Lung (tissue), 17 donors: ENCODE measurements at places on chromosomes 4 and X. TPM values are rescaled to one million over a fixed set of nuclear protein-coding genes. Genes with fewer than 3 reads are reported as not detected.

GRCh38 chr4:121741751-121742150 is 23.2 kb downstream of the SMIM43 start:
- H3K4me1 ChIP-seq = peaks cover 31% of the 10 kb centered on the region
- H3K4me3 ChIP-seq = no peak overlapping the region
- no peak overlapping the region for H3K27ac ChIP-seq
- no peaks in the 10 kb centered on the region for H3K36me3 ChIP-seq
- peak; percentile 71 for DNase-seq

GRCh38 chrX:17590892-17591740 is 146.2 kb upstream of the SCML1 start:
- peaks cover 22% of the 10 kb centered on the region for H3K27me3 ChIP-seq
- H3K4me3 ChIP-seq = no peak overlapping the region
- H3K27ac ChIP-seq = no peak overlapping the region

DNA sequence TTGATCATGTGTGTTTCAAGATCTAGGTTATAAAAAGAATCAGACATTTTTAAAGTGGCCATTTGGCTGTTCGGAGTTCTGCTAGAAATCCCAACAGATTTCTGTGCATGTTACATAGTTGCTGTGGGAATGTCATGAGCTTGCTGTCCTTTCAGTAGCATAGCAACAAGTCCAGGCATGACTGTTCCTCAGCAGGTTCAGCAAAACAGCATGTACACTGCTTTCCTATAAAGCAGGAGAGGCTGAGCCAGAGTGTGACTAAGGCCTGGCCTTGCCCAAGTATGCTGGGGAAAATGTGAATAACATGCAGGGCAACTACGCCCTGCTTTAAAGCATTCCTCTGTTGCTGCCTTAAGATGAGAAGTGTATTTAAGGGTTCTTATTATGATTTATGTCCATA is 217.1 kb upstream of the SMIM31 start:
- H3K27ac ChIP-seq = no peak overlapping the region
- peaks cover 5% of the 10 kb centered on the region for H3K4me1 ChIP-seq
- H3K27me3 ChIP-seq = no peaks in the 10 kb centered on the region
- peak; percentile 9 for DNase-seq
- H3K36me3 ChIP-seq = no peaks in the 10 kb centered on the region

GRCh38 chr4:10097906-10098779 is 18.5 kb downstream of the WDR1 start:
- DNase-seq = no peak
- H3K4me3 ChIP-seq = no peak overlapping the region
- H3K4me1 ChIP-seq = peaks cover 31% of the 10 kb centered on the region
- H3K36me3 ChIP-seq = peaks cover 35% of the 10 kb centered on the region

GRCh38 chr4:59945716-59946115 is 1254.4 kb upstream of the ADGRL3 start:
- H3K27ac ChIP-seq = no peak overlapping the region
- no peak for DNase-seq
- H3K4me1 ChIP-seq = no peaks in the 10 kb centered on the region
- no peak overlapping the region for H3K4me3 ChIP-seq
- no peaks in the 10 kb centered on the region for H3K36me3 ChIP-seq

DNA sequence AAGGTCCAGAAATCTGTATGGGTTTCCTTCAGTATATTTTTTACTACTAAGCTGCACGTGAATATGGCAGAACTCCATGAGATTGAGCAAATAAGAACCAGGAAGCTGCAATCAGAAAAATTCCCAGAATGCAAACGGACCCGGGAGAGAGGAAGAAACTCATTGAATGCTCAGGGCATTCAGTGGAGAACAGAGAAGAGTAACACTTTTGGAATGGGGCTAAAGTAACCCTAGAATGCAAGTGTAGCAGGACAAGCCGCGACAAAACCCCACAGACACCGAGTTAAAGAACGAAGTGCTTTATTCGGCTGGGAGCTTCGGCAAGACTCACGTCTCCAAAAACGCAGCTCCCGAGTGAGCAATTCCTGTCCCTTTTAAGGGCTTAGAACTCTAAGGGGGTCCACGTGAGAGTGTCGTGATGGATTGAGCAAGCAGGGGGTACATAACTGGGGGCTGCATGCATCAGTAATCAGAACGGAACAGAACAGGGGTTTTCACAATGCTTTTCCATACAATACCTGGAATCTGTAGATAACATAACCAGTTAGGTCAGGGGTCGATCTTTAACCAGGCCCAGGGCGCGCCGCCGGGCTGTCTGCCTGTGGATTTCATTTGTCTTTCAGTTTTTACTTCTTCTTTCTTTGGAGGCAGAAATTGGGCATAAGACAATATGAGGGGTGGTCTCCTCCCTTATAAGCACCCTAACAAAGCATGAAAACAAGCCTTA is 56.4 kb downstream of the RAB28 start:
- H3K27me3 ChIP-seq = no peaks in the 10 kb centered on the region
- no peak overlapping the region for H3K27ac ChIP-seq
- H3K36me3 ChIP-seq = no peaks in the 10 kb centered on the region

DNA sequence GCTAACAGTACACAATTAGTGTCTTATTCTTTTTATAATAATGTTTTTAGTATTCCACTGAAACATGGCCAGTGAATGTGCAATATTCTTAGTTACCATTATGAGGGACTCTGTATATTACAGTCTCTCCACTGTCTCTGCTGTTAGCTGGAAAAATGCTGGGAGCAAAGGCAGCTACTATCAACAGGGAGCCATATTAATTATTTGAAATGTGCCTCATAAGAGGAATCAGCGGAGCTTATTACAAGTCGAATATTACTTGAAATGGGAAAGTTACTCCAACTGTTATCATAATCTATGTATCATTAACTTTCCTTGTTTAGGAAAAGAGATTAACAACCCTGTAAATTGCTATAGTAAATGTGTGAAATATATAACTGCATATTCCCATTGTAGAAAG is 612.0 kb downstream of the ADGRL3 start:
- no peaks in the 10 kb centered on the region for H3K27me3 ChIP-seq
- no peaks in the 10 kb centered on the region for H3K36me3 ChIP-seq
- no peak for DNase-seq
- H3K4me1 ChIP-seq = no peaks in the 10 kb centered on the region
- no peak overlapping the region for H3K27ac ChIP-seq

- DNase-seq = no peak
- H3K36me3 ChIP-seq = no peaks in the 10 kb centered on the region
- H3K4me1 ChIP-seq = peaks cover 14% of the 10 kb centered on the region
- no peak overlapping the region for H3K27ac ChIP-seq
- no peaks in the 10 kb centered on the region for H3K27me3 ChIP-seq
- H3K4me3 ChIP-seq = no peak overlapping the region
Measured at GRCh38 chr4:84932462-84932861, 34.0 kb downstream of the WDFY3 start.

DNA sequence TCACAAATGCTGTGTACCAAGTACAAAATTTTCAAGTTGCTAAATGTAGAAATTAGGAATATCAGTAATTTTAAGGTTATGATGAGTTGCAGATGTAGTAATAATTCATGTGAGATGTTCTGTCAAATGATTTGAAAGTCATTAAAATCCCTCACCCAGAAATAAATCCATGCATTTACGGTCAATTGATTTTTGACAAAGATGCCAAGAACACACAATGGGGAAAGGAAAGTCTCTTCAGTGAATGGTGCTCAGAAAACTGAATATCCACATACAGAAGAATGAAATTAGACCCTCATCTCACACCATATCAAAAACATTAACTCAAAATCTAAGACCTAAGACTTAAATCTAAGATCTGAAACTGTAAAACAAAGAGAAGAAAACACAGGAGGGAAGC is 12.9 kb upstream of the BMPR1B start:
- no peaks in the 10 kb centered on the region for H3K4me1 ChIP-seq
- H3K27ac ChIP-seq = no peak overlapping the region
- DNase-seq = no peak
- H3K27me3 ChIP-seq = no peaks in the 10 kb centered on the region

DNA sequence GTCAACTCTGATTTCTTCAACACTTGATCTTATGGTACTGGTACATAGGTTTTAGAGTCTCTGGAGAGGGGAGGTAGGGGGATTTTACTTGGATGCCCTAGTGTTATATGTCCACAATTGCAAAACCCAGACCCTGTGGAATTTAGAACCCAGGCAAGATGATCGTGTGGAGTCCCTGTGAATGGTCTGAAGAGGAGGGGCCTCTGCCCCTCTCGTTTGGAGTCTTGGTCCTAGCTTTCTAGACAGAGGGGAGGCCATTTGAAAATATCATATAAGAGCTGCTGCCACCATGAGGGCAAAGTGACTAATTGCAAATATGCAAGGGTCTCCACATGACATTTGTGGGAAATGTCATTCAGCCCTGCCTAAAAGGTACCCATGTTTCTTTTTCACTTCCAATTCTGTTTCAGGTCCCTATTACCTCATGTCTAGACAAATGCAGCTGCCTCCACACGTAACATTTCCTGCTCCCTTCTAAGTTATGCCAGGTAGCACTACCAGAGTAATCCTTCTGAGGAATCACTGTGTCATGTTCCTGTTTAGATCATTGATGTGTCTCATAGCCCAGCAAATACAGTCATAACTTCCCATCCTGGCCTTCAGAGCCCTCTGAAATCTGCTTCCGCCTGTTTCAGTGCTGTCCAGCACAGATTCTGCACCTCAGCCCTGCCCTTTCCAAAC is 126.8 kb downstream of the KLHL8 start:
- H3K27ac ChIP-seq = peak overlapping the region; percentile 13
- H3K4me3 ChIP-seq = no peak overlapping the region
- H3K4me1 ChIP-seq = peaks cover 10% of the 10 kb centered on the region
- H3K27me3 ChIP-seq = no peaks in the 10 kb centered on the region
- H3K36me3 ChIP-seq = peaks cover 2% of the 10 kb centered on the region
- peak; percentile 45 for DNase-seq

GRCh38 chr4:185205697-185206342 is 2.0 kb upstream of the CFAP97 start:
- no peaks in the 10 kb centered on the region for H3K36me3 ChIP-seq
- H3K27me3 ChIP-seq = no peaks in the 10 kb centered on the region
- no peak overlapping the region for H3K4me3 ChIP-seq
- no peak for DNase-seq

- no peak overlapping the region for H3K27ac ChIP-seq
- DNase-seq = peak; percentile 81
- H3K27me3 ChIP-seq = peaks cover 27% of the 10 kb centered on the region
- H3K36me3 ChIP-seq = no peaks in the 10 kb centered on the region
- H3K4me1 ChIP-seq = no peaks in the 10 kb centered on the region
- no peak overlapping the region for H3K4me3 ChIP-seq
Measured at GRCh38 chrX:115388879-115389278, 99.4 kb downstream of the LUZP4 start.

GRCh38 chr4:14701896-14702295 is 300.4 kb upstream of the CPEB2 start:
- H3K36me3 ChIP-seq = no peaks in the 10 kb centered on the region
- H3K27ac ChIP-seq = no peak overlapping the region
- no peaks in the 10 kb centered on the region for H3K27me3 ChIP-seq
- H3K4me3 ChIP-seq = no peak overlapping the region

- H3K36me3 ChIP-seq = no peaks in the 10 kb centered on the region
- peak overlapping the region; percentile 1 for H3K4me3 ChIP-seq
- DNase-seq = peak; percentile 94
- H3K27ac ChIP-seq = peak overlapping the region; percentile 68
Measured at GRCh38 chr4:54228056-54228527, 1.0 kb upstream of the PDGFRA start.

- peaks cover 20% of the 10 kb centered on the region for H3K4me1 ChIP-seq
- peak overlapping the region; percentile 21 for H3K27ac ChIP-seq
- no peaks in the 10 kb centered on the region for H3K36me3 ChIP-seq
- DNase-seq = no peak
- no peaks in the 10 kb centered on the region for H3K27me3 ChIP-seq
- H3K4me3 ChIP-seq = no peak overlapping the region
Measured at GRCh38 chr4:137528673-137529072, 3.6 kb downstream of the PCDH18 start.

GRCh38 chrX:34810364-34810763 is 132.2 kb upstream of the FAM47B start:
- no peak overlapping the region for H3K4me3 ChIP-seq
- no peak for DNase-seq
- no peaks in the 10 kb centered on the region for H3K4me1 ChIP-seq
- no peaks in the 10 kb centered on the region for H3K36me3 ChIP-seq
- H3K27ac ChIP-seq = no peak overlapping the region

DNA sequence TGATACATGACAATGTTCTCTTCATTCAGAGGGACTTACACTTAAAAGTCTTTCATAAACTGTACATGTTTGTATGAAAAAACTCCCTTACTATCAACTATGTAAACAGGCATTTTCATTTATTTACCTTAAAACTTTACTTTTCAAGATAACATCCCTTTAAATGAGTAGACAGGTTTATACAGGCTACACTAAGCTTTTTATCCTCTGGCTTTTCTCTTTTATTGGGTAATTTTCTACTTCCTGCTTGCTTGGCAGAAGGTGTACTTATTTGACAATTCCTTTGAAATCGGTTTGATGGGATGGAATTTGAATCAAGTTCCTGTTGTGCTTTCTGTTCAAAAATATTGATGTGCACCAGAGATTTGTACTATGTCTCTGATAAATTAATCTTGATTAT is 81.4 kb downstream of the PTPN13 start:
- H3K36me3 ChIP-seq = no peaks in the 10 kb centered on the region
- no peak overlapping the region for H3K27ac ChIP-seq
- H3K4me3 ChIP-seq = no peak overlapping the region
- H3K4me1 ChIP-seq = no peaks in the 10 kb centered on the region

DNA sequence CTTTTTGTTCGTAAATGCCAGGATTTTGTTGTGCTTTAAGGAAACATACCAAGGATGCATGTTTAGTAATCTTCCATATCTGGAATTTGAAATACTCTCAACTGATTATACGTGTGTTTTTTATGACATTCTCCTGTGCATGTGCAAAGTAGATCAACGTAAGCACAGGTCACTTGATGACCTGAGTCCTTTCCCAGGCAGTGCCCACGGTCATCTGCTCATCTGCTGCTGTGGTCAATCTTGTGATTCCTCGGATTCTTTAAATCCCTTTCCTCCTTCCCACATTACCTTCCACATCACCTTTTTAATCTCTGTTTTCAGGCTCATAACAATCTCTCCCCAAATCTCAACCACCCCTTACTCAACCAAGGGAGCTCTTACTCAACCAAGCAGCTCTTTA is 104.1 kb downstream of the RASL11B start:
- H3K4me3 ChIP-seq = no peak overlapping the region
- no peak overlapping the region for H3K27ac ChIP-seq
- H3K27me3 ChIP-seq = no peaks in the 10 kb centered on the region
- DNase-seq = no peak

- H3K4me1 ChIP-seq = no peaks in the 10 kb centered on the region
- no peak overlapping the region for H3K4me3 ChIP-seq
- H3K27me3 ChIP-seq = no peaks in the 10 kb centered on the region
- H3K36me3 ChIP-seq = no peaks in the 10 kb centered on the region
- DNase-seq = no peak
- H3K27ac ChIP-seq = no peak overlapping the region
Measured at GRCh38 chr4:164512124-164512523, 241.8 kb upstream of the SMIM31 start.

GRCh38 chrX:24241822-24242648 is 71.8 kb downstream of the SUPT20HL2 start:
- no peak overlapping the region for H3K27ac ChIP-seq
- no peaks in the 10 kb centered on the region for H3K4me1 ChIP-seq
- no peak overlapping the region for H3K4me3 ChIP-seq
- DNase-seq = peak; percentile 47
- H3K36me3 ChIP-seq = no peaks in the 10 kb centered on the region

DNAAF6 gene
- total RNA-seq = 4.9 TPM

ATOH1 gene
- not detected for total RNA-seq

PNMA3 gene
- 0.28 TPM for total RNA-seq

UGT2A3 gene
- not detected for total RNA-seq
